DMS53 (cell line): ENCODE measurements at places on chromosomes 2 and 18.
A peak's percentile ranks its signal among the peaks of the same experiment; 100 is the strongest.

GRCh38 chr2:6872394-6872793 is 5.2 kb upstream of the RSAD2 start:
- no peak for DNase-seq

DNA sequence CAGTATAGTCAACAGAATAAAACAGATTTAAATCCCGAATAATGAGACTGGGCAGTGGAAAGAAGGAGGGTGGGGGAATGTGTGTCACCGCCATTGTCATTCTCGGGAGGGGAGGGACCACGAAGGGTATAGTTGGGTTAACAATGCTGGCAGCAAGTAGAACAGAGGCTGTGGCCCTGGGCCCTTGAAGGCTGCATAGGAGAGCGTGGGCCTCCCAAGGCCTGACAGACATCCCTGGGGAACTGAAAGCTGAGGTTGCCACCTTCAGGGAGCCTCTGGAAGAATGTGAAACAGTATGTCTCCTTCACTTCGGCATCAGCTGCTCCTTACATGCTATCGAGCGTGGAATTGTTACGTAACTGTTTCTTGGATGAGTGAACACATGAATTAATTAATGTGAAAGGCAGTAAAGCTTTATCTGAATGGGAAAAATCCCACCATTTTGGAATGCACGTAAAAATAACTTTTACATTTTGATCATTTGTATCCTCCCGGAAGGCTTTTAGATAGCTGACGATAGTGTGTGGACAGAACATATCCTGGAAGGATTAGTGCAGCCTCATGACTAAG is 92.8 kb upstream of the TTC39C start:
- DNase-seq, result no peak

- no peak for DNase-seq
Observed at GRCh38 chr2:238742066-238742465, 105.8 kb upstream of the TWIST2 start.

DNA sequence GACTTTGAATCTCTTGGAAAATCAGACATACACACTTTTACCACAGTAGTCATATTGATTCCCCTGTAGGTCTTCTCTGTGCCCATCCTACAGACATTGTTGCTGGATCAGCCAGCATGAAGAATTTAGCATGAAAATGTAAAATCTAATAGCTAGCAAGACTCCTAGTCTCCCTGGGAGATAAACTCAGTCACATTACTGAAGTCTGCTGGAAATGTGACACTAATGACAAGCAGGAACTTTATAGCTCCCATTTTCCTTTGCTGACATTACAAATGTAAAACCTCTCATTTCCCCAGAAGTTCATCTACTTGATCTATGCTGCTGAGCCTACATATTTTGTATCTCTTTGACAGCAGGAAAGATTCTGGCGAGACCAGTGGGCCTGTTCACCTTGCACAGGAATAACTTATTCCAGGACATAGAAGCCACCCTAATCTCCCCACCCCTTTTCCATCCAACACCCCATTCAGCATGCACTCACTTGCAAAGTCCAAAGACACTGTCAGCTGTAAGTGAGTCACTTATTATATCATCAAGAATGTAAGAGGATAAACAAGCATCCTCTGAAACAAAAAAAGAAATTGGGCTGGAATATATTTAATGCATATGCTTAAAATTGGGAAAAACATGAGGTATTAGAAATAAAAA is 648.3 kb upstream of the PKDCC start:
- no peak for DNase-seq

GRCh38 chr18:3689986-3690763 is 240.2 kb downstream of the TGIF1 start:
- DNase-seq, result no peak

DNA sequence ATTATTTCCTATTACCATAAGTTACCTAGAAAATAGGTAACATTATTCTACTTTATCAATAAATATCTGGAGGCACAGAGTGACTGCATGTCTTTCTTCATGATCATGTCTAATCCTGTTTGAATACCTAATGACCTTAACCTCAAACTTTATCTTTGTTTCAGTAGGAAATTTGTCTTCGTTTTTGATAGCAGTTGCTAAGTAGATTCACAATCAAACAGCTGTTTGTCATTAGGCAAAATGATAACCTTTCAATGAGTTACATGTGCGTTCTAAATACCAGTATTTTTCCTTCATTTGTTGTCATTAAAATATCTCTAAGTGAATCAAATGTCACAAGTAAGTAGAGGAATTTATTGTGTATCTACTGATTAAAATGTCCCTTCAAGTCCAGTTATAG is 473.8 kb downstream of the NRXN1 start:
- no peak for DNase-seq

GRCh38 chr2:150520033-150520432 is 32.6 kb upstream of the RND3 start:
- no peak for DNase-seq

DNA sequence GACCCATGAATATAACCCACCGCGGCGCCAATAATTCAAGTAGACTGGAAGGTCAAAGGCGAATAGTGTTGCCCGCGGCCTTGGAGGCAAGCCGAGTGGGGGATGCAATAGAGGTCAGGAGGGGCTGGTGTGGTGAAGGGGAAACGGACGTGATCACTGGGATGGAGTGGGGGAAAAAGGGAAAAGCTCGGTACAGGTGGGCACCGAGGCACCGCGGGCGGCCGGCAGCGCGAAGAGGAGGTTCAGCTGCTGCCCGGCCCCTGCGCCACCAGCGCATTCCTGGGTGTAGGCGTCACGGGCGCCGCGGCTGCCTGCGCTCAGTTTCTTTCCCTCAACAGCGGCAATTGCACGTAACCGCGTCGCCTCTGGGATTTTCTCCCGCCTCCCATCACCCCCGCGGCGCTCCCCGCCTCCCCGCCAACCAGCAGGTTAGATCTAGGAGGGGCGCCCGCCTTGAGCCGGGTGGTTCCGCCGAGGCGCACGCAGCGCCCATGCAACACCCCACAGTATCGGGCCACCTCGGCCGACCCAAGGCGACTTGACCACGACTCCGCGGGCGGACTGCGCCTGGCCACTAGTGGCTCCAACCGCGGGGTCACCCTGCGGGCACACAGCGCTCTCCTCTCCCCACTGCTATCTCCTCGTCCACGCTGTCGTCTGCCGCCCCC is 1.5 kb downstream of the RND3 start:
- peak; percentile 63 for DNase-seq

GRCh38 chr18:64436111-64436510 is 287.2 kb upstream of the LINC00305 start:
- DNase-seq, result peak; percentile 18
